NCI-H774 (cell line): ENCODE measurements at places on chromosomes 4 and X.

DNA sequence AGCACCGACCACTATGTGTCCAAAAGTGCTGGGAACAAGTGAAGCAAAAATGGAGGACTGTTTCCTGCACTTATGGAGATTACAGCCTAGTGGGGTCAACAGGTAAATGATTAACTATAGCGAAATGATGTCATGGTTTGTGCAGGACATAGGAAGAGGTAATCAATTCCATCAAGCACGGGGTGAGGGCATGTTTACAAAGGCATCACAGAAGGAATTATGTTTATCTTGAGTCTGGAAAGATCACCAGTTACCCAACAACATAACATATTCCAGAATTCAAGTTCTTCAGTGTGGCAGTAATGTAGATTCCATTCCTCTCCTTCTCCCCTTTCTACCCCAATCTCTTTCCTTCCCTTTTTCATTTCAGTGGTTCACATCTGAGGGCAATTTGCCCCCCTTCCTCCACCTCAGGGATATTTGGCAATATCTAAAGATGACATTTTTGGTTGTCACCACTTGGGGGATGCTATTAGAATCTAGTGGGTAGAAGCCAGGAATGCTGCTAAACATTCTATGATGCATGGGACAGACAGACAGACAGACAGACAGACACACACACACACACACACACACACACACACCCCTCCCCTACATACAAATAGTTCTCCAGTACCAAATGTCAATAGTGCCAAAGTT is 24.1 kb downstream of the FAM47E start:
- DNase-seq: no peak

- no peak for DNase-seq
Observed at GRCh38 chrX:79182616-79183015, 38.1 kb downstream of the GPR174 start.

DNA sequence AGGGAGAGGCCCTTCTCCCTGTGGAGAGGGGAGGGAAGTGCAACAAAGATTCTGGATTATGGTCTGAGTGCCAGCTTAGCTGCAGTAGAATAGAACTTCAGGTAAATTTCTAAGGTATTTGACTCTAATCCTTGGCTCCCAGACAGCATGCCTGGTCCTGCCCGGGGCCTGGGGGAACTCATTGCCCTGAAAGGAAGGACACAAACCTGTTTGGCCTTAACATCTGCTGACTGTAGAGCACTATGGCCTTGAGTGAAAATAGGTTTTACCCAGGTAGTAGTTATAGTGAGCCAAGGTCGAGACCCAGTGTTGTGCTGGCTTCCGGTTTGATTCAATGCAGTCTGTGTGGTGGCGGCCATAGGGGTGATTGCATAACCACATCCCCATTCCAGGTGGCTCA is 64.4 kb downstream of the RPS6KA6 start:
- DNase-seq: no peak

DNA sequence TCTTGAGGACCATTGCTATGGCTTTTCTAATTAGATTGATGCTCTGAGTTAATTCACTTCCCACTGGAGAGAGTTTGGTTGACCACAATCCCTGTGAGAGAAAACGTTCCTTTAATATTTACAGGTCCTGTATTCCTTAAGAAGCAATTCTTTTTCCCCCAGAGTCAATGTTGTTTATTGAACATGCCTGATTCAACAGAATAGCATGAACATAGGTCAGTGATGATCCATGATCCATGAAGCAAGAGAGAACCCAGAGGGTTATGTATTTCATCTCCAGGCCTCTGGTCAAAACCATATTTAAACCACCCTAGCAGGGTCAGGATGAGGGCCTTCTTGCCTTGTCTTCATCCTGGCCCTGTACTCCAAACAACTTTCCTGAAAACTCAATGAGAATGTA is 39.4 kb upstream of the EFHC2 start:
- DNase-seq: no peak

- DNase-seq: no peak
Observed at GRCh38 chr4:106893903-106894302, 142.2 kb downstream of the DKK2 start.

DNA sequence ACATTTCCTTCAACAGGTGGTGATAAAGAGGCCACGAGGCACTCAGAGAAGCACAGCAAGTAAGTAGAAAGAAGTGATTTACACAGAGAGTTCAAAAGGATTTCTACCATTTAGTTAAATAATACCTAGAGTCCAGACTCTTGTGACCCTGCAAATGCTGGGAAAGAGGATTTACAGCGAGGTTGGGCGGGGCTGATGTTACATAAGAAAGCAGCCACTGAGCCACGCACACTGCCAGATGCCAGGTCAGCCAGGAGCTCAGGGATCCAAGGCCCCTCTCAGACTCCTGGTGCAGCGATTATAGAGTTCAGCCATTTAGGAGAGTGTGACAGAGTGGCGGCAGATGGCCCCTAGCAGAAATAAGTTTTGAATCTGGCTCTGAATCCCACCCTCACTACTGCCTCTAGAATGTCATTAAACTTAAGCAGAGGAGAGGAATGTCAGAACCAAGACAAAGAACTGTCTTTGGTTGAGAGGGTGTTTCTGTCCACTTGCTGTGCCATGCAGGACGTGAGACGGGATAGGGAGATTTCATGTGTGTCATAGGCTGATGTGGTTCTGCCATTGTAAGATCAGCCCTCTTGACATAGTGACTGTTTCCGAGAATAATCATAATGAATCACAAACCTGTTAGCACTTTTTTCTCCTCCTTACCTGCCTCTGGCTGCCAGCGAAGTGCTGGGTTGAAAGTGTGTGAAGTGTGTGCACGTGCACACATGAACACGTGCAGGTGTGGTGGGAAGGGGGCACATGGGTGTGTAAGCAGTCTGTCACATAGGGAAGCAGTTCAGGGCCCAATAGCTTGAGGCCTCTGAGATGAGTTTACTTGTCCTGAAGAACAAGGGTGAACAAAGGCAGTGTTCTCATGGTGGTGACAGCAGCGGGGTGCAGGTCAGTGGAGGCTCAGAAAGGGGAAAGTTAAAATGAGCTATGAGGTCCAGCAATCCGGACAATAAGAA is 50.1 kb downstream of the MFAP3L start:
- no peak for DNase-seq
